ENCODE measurements at places on chromosomes 1 and 21.
A peak's percentile ranks its signal among the peaks of the same experiment; 100 is the strongest.

GRCh38 chr1:107110326-107110725, 30.5 kb upstream of the NTNG1 start:
- DNase-seq, result no peak

DNA sequence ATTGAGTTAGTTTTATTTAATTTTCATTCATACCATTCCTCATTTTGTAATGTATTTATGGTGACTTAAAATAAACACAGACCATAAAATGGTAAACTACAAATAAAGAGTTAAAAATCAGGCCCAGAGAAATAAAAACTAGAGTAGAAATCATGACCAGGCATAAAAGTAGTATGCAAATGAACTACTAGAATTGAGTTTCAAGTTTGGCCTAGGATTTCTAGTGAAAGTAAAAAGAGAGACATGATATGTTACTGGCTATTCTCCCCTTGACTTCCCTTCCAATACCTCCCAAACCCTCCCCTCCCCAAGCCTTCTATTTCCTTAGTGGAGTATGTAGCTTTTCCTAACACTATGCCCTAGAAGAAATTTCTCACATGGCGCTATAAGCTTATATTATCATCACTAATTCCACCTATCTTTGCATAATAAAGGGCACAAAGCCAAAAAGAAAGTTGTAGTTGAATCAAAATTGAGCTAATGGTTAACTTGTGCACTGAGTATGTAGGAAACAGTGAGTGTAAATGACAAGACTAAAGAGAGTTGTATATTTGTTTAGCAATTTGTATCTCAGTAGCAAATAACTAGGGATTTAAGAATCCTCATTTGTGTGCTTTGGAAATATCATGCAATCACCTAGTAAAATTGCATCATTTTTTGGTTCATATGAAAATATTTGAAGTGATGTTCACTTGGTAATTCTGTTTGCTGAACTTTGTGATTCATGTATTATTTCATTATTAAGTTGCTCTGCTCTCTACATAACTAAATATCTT, 29.7 kb upstream of the CDC14A start:
- no peak for DNase-seq

DNA sequence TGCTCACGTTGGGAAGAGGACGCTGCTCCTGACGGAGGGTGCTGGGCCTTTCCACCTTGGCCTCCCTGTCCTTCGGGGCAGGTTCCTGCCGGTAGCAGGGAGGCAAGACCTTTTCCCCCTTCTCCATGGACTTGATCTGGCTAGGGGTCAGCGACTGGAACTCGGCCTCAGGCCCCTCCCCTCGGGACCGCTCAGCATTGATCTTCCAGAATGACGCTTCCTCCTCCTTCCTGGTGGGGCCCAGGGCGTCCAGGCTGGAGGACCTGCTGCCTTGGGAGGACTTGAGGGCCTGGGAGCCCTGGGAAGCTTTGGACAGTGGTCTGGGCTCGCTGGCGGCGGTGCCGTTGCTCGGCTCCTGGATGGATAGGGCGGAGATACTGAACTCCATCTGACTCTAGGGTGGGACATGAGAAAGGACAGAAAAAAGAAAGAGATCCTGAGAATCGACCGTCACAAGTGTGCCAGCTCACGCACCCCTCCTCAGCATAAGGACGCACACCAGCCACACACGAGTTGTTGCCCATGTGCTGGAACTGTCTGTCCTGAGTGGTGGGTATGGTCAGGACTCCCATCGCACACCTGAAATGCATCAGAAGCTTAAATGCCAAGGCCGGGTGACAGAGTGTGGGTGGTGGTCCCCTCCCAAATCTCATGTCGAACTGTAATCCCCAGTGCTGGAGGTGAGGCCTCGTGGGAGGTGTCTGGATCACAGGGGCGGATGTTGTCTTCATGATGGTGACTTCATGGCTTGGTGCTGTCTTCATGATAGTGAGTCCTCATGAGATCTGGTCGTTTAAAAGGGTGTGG, 24.6 kb downstream of the C1orf198 start:
- no peak for DNase-seq

DNA sequence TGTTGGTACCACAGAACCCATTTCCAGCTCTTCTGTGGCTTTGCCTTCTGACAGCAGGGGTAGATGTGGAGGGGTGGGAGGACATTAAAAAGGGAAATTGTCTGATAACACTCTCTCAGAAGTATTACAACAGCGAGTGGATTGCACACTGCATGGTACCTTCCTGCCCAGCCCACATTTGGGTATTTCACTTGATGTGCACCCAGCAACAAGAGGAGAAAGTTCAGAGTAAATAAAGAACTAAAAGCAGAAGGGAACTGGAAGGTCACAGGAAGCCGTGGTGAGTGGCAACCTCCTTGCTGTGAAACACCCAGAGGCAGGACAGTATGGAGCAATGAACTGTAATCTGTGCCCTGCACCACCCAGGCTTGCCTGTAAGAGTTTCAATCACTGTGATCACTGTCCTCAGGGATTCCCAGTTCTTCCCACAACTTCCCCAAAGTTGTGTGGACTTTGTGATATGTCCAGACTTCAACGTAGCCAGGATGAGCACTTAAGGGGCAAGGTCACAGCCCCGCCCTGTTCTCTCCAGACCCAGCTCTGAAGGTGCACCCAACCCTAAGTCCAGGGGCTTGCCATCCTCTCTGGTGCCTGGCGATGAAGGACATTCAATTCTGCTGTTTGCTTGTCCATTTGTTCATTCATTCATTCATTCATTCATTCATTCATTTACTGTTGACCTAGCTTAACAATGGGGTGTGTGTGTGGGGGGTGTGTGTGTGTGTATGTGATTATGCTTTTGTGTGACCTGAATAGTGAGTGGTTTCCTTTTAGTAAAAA, 18.7 kb upstream of the F5 start:
- DNase-seq, result no peak

- DNase-seq, result no peak
Observed at GRCh38 chr1:164969253-164969652, 387.3 kb downstream of the LMX1A start.

DNA sequence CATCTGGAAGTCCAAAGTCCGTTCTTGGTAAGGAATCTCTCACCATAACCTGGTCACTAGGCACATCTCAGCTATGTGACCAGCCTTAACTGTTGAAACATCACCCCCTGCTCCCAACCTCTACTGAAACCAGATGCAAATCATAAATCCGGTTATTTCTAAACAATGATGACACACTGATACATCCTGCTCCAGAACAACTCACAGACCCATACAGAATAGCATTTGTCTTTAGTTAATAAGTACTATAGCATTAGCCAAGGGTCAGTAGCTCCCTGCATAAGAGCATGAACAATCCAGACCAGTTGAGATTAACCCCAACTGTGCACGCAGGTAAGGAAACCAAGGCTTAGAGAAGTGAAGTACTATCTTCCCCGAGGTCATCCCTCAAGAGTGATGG, 38.0 kb upstream of the KCTD3 start:
- no peak for DNase-seq

DNA sequence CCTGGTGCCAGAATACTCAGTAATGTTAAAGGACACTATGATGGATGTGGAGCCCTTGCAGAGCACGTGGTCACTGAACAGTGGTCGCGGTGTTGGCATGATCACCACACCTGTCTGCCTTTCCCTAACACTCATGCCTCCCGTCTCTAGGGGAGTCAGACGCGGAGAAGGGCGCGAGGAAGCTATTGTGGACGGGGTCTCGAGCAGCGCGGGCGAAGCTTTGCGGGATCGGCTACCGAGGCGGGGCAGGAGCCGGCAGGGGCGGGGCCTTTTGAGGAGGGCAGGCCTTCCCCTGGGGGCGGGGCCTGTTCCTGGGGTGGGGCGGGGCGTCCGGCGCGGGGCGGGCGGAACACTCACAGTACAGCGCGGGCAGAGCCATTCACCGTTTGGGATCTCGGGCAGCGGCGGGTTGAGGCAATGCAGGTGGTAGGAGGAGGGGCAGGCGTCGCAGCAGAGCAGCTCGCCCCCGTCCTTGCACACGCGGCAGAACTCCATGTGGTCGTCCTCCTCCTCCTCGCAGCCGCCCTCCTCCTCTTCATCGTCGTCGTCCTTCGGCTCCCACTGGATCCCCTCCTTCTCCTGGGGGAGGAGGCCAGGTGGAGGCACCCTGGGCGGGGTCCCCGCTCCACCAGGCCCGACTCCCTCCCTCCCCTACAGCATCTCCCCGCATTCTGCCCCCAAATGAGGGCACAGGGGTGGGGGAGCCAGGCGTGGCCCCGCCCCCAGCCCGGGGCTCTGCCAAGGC, 31.5 kb downstream of the CHD5 start:
- peak; percentile 54 for DNase-seq

DNA sequence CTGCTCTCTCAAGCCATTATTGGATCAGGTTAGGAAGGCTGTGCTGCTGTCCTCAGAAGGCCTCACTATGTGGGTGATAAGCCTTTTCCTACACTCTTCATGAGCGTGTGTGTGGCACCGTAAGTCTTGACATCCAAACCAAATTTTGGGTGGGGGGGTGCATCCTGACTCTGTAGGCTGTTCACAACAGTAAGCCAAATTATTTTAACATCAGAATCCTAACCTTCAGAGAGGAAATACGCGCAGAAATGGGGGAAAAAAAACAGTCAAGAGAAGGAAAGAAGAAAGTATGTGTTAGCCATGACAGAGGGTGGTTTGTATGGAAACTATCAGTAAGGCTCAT, 21.0 kb downstream of the STPG1 start:
- DNase-seq, result no peak

DNA sequence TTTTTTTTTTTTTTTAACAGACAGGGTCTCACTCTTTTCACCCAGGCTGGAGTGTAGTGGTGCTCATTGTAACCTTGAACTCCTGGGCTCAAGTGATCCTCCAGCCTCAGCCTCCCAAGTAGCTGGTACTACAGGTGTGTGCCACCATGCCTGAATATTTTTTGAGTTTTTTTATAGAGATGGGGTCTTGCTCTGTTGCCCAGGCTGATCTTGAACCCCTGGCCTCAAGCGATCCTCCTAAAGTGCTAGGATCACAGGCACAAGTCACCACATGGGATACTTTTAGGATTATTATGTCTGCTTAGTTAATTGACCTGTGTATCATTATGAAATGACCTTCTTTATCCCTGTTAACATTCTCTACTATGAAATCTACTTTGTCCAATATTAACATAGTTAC, 38.0 kb downstream of the RASSF5 start:
- DNase-seq, result no peak

GRCh38 chr1:214715126-214715525, 112.1 kb downstream of the CENPF start:
- DNase-seq, result no peak

GRCh38 chr1:59917026-59917784, 9.4 kb downstream of the CYP2J2 start:
- DNase-seq, result peak; percentile 86

DNA sequence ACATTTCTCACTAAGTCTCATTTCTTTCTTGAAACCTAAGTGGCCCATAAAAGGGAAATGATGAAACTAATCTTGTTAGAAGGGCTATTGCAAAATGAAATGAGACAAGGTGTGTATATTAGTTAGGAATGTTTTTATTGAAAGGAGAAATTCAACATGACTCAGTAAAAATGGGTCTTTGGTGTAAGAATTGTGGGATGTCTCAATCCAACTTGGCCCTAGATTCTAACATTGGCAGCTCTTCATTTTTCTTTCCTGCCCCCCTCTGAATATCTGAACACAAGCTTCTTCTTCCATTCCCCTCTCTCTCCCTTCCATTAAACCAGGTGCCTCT, 26.8 kb upstream of the TARBP1 start:
- no peak for DNase-seq

DNA sequence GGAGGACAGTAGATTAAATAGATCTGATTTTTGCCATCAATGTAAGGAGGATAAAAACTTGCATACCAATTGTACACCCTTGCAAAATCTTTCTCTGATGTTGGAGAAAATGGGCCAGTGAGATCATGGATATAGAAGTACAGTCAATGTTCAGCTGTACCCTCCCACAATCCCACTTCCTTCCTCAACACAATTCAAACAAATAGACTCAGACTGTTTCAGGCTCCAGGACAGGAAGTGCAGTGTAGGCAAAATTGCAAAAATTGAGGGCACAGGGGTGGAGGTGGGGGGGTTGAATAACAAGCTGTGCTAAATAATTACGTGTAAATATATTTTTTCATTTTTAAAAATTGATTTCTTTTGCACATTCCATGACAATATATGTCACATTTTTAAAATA, 3.9 kb upstream of the IFI44 start:
- DNase-seq, result no peak

- no peak for DNase-seq
Observed at GRCh38 chr1:233038581-233038980, 88.2 kb downstream of the NTPCR start.

DNA sequence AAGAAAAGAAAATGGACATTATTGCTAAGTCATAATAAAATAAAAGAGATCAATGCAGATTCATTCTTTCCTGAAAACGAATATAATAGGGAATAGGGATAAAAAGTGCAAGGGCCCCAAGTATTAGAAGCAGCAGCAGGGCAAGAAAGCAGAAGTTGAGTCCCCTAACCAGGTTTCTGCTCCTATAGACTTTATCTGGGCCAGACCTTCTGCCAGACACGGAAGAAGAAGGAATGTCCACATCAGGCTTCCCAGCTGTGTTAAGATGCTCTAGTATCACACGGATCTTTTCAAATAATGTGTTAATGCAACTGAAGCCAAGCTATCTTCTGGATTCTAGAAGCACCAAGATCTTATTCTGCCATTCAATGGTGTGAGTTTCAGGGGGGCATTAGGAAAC, 26.9 kb downstream of the CD244 start:
- no peak for DNase-seq

GRCh38 chr1:230292689-230293389, 133.3 kb downstream of the PGBD5 start:
- DNase-seq, result no peak

- no peak for DNase-seq
Observed at GRCh38 chr1:201353186-201353940, 24.1 kb downstream of the TNNT2 start.

DNA sequence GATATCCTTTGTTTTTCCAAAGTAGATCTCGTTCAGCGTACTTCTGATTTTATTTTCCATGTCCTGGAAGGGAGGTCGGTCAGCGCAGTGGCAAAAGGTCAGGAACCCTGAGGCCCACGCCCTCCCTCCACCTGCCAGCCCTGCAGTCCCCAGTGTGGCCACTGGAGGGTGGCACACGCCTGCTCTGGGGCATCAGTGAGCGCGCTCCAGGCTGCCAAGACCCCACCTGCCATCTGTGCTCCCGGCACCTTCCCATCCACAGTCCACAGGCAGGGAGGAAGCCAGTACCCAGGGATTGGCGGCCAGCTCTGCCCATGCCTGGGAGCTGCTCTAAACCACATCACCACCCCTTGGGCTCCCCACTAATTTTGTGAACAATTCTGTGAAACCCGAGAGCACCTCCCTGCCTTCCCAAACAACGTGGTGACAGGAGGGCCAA, 32.3 kb downstream of the SLC66A1 start:
- peak; percentile 58 for DNase-seq

DNA sequence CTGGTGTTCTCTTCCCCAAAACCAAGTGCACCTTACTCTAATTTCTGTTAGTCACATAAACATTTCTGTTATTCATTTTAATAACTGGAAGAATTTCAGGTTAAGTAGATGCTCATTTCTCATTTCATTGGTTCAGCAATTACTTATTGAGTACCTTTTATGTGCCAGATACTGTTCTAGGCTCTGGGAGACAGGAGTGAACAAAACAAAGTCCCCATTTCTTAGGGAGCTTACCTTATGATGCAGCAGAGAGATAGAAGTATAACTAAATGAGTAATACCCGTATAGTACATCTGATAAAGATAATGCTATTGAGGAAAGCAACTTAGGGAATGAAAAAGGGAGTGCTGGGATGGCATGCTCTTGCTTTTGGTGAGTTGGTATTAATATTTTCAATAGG, 33.7 kb downstream of the LRRC8C start:
- no peak for DNase-seq

Data from dorsolateral prefrontal cortex (tissue), 122 donors.